ENCODE measurements at places on chromosomes 16 and 17.

GRCh38 chr16:83472776-83473501 is 334.8 kb upstream of the HSBP1 start:
- DNase-seq, result no peak

DNA sequence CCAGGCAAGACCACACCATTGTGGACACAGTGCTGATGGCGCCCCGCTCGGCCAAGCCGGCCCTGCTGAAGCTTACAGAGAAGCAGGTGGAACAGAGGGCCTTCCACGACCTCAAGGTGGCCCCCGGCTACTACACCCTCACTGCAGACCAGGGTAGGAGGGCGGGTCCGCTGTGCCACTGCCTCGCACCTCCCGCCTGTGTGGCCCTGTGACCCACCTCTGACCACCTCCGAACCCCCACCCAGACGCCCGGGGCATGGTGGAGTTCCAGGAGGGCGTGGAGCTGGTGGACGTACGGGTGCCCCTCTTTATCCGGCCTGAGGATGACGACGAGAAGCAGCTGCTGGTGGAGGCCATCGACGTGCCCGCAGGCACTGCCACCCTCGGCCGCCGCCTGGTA is 21.1 kb downstream of the ITGB4 start:
- no peak for DNase-seq

DNA sequence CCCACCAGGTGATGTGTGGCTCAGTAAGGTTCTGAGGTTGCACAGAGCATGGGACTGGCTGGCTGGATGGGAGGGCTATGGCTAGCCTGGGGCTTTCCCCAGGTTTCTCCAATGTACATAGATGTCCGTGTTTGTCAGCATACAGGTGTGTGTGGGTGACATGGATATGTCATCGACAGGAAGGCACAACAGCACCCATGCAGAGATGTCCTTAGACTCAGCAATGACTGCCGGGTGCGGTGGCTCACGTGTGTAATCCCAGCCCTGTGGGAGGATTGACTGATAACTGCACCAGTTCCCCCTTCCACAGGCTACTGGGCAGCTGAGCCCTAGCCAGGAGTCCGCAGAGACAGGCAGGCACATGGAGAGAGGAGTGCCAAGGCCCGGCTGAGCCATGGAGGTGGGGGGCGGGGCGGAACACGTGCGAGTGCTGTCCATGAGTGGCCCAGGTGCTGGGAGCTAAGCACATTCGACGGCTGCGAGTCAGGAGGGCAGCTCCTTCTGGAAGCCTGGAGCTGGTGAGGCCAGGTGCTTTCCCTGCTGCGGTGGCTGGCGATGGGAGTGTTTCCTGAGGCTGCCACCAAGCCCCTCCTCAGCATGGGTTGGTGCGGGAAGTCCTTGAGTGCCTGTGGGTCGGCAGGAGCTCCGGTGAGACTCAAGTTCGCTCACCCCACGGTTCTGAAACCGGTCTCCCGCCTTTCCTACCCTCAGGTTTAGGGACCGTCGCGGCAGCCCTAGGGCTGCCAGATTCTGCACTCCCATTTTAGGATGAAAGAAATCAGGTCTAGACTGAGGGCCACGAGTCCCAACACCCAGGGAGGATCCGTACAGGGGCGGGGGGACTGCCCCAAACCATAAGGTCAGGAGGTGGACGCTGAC is 858 bp upstream of the ASPSCR1 start:
- no peak for DNase-seq

- DNase-seq, result no peak
Observed at GRCh38 chr16:28573738-28574718, 20.3 kb downstream of the SGF29 start.

DNA sequence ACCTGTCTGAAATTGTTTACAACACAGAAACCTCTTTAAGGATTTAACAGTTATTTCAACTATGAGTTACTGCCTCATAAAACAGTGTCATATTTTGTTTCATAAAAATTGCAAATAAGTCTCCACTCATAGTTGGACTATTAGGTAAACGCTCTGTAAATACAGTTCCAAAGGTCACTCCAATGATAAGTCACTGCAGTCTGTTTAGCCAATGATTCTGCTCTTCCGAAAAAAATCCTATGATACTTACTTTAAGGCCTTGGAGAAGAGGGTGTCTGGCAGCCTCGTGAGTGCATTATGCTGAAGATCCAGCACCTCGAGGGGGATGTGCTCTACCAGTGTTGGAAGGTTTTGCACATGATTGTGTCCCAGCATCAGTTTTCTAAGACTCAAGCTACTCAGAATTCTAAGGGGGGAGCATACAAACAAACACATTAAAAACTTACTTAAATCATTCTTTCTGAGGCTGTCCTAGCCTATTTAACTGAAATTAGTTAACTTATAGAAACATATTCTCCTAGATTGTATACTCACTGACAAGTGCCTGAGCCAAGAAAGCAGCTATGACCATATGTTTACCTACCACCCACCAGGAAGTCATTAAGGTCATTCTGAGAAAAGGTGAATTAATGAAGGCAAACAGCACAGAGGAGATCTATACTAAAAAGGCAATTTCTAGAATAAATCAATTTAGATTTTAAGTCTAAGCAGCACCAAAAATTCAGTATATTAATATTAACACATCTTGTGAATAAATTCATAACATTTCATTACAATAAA is 41.1 kb downstream of the MARVELD3 start:
- no peak for DNase-seq

DNA sequence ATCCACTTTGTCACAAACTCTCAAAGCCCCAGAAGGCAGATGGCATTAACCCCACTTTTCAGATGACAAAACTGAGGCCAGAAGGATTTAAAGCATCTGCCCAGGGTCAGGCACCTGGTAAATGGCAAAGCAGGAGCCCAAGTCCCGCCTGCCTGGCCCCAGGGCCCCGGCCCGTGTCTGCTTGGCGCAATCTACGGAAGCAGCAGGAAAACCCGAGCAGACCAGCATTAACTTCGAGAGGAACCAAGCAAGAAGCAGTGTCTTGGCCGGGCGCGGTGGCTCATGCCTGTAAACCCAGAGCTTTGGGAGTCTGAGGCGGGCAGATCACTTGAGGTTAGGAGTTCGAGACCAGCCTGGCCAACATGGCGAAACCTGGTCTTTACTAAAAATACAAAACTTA is 21.6 kb downstream of the RTN4RL1 start:
- no peak for DNase-seq

- no peak for DNase-seq
Observed at GRCh38 chr16:85202051-85202601, 89.9 kb upstream of the CIBAR2 start.

DNA sequence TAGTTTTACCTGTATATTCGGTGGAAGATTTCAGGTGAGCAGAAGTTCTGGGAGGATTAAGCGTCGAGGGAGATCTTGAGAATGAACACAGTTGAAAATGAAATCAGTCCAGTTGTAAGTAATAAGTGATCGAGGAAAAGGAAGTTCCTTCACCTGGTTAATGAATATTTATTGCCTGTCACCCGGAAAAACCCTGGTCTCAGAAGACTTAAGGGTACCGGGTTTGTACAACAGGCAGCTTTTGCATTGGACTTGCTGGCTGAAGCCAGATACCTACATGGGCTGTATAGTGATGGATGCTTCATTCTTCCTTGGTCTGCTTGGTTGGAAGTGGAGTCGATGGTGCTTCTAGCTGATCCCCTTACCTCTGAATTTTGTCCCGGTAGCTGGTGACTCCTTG is 72.7 kb downstream of the PRKCA start:
- DNase-seq, result no peak

- DNase-seq, result no peak
Observed at GRCh38 chr16:65446427-65446826, 324.6 kb upstream of the CDH11 start.

GRCh38 chr17:75673487-75673886 is 6.3 kb downstream of the SAP30BP start:
- no peak for DNase-seq

DNA sequence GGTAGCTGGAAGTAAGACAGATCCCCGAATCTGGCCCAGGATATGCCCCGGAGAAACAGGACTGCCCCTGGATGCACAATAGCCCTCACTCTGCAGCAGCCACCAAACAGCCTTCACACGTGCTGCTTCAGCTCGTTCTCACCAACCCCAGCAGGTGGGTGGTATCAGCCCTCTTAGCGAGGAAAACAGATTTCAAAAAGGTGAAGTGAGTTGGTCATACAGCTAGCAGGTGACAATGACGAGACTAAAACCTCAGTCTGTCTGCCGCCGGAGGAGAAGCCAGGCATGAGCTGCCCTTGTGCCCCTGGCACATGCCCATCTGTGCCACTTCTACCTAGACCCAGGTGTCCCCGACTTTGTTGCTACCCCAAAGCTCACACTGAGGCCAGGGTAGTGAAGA is 92.4 kb downstream of the YPEL2 start:
- DNase-seq, result no peak

DNA sequence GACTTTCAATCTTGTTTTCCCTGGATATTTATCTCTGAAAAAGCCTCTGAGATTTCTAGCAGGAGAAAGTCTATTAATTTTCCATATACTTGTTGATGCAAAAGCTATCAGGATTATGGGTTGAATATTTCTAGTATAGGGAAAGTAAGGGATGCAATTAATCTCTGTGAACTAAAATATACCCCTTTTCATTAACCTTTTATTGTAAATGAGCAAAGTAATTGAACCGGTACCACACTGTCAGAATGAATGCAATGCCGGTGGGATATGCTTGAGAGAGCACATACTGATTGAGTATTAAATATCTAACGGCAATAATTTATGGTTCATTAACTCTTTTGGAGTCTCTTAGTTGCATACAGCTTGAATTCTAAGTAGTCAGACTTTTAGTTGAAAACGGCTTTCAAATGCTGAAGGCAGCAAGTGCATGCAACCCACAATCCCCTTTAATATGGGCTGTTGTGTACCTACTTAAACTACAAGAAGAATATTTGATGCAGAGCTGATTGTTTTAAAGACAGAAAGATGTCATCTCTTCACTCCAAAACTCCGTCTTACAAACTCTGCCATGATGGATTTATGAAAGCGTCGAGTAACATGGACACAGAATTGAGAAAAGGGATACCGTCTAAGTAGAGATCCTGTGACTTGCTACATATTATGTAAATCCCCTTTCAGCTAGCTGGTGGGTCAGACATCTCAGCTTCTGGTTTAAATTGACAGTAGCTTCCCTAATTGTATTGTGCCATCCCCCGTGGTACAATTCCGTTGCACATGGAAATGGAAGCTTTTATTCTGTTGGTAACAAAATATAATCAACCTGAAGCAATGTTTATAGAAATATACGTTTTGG is 141.3 kb upstream of the CDH8 start:
- no peak for DNase-seq

DNA sequence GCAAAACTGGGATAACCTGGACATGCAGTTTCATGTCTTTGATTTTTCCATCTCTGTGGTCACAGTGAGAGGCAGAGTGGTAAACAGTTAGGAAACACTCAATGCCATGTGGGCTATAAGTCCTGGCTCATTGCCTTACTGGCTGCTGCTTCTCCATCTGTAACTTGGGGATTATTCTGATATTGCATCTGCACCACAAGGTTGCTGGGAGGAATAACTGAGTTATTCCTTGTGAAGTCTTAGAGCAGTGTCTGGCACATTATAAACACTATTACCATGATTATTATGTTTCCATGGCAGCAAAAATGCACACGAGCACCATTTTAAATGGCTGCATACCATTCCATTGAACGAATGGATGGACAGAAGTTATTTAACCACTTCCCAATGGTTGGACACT is 111.7 kb upstream of the CDH5 start:
- no peak for DNase-seq

DNA sequence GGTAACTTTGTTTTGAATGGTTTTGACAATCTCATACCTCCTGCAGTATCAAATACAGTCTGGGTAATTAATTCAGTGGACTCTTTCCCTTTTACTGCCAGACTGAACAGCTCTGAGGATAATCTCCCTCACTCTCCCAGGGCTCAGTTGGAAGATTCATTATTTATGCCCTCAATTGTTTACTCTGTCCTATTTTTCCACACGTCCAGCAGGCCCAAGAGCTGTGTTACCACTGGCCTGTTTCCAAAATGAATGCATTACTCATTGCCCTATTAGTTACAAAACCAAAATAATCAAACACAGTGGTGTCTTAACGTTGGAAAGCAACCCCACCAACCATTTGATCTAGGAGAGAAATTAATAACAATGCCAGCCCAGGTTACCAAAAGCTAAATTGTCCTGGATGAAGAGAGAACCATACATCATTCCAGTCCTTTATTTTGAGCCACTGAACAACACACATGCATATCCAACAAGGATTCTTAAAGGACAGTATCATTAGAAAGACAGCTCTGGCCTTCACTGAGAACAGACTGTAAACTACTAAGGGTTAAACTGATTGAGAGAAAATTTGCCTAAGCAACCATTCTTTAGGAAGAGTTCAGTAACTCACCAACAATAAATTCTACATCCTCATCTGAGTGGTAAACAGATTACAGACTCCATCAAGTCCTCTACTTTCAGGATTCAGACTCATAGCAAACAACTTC is 34.5 kb downstream of the FAM222B start:
- no peak for DNase-seq

DNA sequence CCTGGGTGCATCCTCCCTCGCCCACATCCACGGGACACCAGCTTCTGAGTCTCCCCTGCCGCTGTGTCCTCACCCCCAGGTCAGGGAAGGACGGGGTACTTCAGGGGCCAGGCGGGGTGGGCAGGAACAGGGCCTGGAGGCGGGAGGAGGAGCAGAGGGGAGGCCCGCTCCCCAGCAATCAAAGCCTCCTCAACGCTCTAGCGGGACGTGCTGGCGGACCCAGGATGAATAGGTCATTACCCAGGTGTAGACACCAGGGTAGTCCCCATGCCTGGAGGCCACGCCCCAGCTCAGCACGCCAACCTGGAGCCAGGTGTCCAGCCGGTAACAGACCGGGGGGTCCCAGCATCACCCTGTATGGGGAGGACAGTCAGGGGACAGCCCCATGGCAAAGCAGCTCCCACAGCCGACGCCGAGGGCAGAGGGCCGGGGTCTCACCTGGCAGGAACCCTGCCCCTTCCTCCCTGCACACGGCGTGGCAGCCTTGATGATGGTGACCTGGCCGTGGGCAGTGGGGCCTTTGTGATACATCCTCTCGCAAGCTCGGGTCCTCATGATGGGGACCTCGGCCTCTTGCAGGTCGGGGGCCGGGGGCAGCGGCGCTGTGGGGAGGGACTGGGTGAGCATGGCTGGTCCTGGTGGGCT is 24.2 kb downstream of the TPSD1 start:
- DNase-seq, result no peak

- no peak for DNase-seq
Observed at GRCh38 chr17:64565563-64565962, 58.8 kb downstream of the CEP95 start.

DNA sequence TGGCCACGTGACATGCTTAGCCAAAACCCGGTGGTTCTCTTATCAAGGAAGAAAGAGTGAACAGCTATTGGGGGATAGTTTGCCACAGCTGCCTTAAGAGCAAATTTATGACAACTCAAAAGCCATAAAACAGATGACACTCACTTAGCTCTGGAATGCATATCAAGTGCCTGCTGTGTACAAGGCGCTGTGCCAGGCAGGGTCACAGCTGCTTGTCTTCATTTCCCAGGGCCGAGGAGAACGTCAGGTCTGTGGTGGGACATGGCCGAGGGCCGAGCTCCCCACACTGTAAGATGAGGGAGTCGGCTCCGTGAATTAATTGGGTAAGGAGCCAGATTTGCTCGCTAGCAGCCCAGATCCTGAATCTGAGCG is 14.0 kb downstream of the EEF2K start:
- no peak for DNase-seq
